Right ventricle myocardium superior (tissue), 1 donor: ENCODE measurements at places on chromosomes 7 and 10. TPM values are rescaled to one million over a fixed set of nuclear protein-coding genes. Genes with fewer than 3 reads are reported as not detected.

C10orf62 gene
- 0.48 TPM for total RNA-seq

PTN gene
- 18.8 TPM for total RNA-seq

CD36 gene
- 1,239 TPM for total RNA-seq

LMTK2 gene
- total RNA-seq: 20.3 TPM

ZNF282 gene
- 11.1 TPM for total RNA-seq

CCDC172 gene
- total RNA-seq: not detected

PROSER2 gene
- 0.97 TPM for total RNA-seq

NOLC1 gene
- 22.8 TPM for total RNA-seq

IKZF1 gene
- total RNA-seq: 2.4 TPM

KEL gene
- 0.43 TPM for total RNA-seq

VIPR2 gene
- 15.2 TPM for total RNA-seq

CHAT gene
- not detected for total RNA-seq

FOXP2 gene
- 2.3 TPM for total RNA-seq

PDSS1 gene
- 4.5 TPM for total RNA-seq

A1CF gene
- 0.16 TPM for total RNA-seq

CHN2 gene
- 17.7 TPM for total RNA-seq

SYT15 gene
- total RNA-seq: 2.7 TPM

TM9SF3 gene
- total RNA-seq: 68.5 TPM

NPY4R2 gene
- total RNA-seq: not detected

FAM131B gene
- 0.59 TPM for total RNA-seq

LBX1 gene
- not detected for total RNA-seq

H2BK1 gene
- total RNA-seq: not detected

ZNF107 gene
- total RNA-seq: 0.94 TPM

GJD4 gene
- not detected for total RNA-seq

DLG5 gene
- total RNA-seq: 8.8 TPM

FAM241B gene
- 3.3 TPM for total RNA-seq

CH25H gene
- 0.22 TPM for total RNA-seq

NDUFB8 gene
- total RNA-seq: 431 TPM

COMMD3 gene
- 87.0 TPM for total RNA-seq

MCM10 gene
- 0.30 TPM for total RNA-seq

GPR26 gene
- not detected for total RNA-seq

TRPV6 gene
- not detected for total RNA-seq

PHTF2 gene
- 17.6 TPM for total RNA-seq

ADCYAP1R1 gene
- total RNA-seq: 4.8 TPM

FLNC gene
- 601 TPM for total RNA-seq

NRF1 gene
- 9.0 TPM for total RNA-seq

TMEM196 gene
- not detected for total RNA-seq

OR13A1 gene
- not detected for total RNA-seq

TRIM50 gene
- 0.51 TPM for total RNA-seq

HOXA3 gene
- total RNA-seq: 0.35 TPM

RTKN2 gene
- not detected for total RNA-seq

COL17A1 gene
- not detected for total RNA-seq

PPP3CB gene
- total RNA-seq: 64.1 TPM

KMT2E gene
- total RNA-seq: 35.1 TPM

ZNF862 gene
- total RNA-seq: 12.2 TPM

CRTAC1 gene
- 1.0 TPM for total RNA-seq

NAT16 gene
- total RNA-seq: not detected

DENND2A gene
- total RNA-seq: 11.6 TPM

SLC16A9 gene
- 0.48 TPM for total RNA-seq

ATG9B gene
- total RNA-seq: not detected

CYP2C18 gene
- not detected for total RNA-seq

C7orf33 gene
- not detected for total RNA-seq

SPDYE5 gene
- total RNA-seq: not detected

ASZ1 gene
- not detected for total RNA-seq

EIF5AL1 gene
- 0.13 TPM for total RNA-seq

PWWP2B gene
- 23.0 TPM for total RNA-seq

LRRTM3 gene
- total RNA-seq: not detected
